ENCODE measurements at places on chromosomes 4 and X.

GRCh38 chr4:80336582-80336981 lies 1.1 kb downstream of the CFAP299 start:
- no peak for DNase-seq

GRCh38 chr4:146243141-146243882 lies 29.0 kb downstream of the REELD1 start:
- no peak for DNase-seq

- no peak for DNase-seq
Observed at GRCh38 chr4:83613023-83613422, 77.1 kb downstream of the GPAT3 start.

DNA sequence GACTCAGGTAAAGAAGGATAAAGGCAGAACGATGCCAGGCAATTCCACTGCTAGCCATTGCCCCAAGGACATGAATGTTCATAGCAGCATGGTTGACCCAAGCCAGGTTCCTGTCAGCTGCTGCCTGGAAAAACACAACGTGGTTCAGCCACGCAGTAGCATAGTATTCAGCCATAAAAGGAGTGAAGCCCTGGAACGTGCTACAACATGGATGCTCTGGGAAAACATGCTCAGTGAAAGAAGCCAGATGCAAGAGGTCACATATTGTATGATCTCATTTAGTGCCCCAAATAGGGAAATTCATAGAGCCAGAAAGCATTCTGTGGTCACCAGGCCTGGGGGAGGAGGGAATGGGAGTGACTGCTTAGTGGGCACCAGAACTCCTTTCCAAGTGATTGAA lies 129.8 kb downstream of the GPR143 start:
- no peak for DNase-seq

DNA sequence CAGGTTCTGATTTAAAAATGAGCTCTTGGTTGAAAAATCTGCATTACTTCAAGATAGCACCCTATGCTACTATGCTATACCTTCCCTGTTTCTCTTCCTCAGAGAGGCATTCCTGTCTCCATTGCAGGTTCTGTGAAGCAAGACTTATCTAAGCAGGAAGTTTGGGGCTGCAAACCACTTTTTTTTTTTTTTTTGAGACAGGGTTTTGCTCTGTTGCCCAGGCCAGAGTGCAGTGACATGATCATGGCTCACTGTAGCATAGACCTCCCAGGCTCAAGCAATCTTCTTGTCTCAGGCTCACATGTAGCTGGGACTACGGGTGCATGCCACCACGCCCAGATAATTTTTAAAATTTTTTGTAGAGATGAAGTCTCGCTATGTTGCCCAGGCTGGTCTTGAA lies 4.0 kb upstream of the CCNG2 start:
- no peak for DNase-seq

DNA sequence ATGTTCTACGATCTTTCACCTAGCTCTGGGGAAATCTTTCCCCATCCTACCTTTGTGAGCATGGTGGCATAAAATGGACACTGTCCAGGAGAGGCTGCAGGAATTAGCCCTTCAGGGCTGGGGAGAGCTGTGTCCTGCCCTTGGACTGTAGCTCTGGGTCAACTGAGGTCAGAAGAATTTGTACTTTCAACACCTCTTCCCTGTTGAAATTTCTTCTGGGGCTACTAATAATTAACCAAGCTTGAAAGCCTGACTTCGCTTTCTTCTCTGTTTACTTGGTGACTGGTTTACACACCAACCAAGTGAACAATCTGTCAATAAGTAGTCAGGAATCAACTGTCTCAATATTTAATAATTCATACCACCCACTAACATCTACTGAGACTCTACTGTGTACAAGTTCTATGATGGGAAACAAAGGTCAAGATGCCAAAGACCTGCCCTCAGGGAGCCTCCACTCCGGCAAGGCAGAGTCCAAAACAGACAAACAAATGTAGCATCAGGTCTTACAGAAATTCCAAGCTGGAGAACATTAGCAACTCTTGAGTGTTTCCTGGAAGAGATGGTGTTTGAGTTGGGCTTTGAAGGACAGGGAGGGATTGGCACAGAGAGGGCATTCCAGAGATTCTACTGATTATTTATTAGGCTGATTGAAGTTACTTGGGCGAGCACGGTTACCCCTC lies 113.1 kb downstream of the ENPP6 start:
- DNase-seq: no peak

- no peak for DNase-seq
Observed at GRCh38 chr4:162684998-162685397, 481.7 kb downstream of the NAF1 start.

- DNase-seq: no peak
Observed at GRCh38 chr4:156038772-156039171, 85.1 kb upstream of the CTSO start.

- DNase-seq: no peak
Observed at GRCh38 chr4:83894831-83895230, 358.9 kb downstream of the GPAT3 start.

DNA sequence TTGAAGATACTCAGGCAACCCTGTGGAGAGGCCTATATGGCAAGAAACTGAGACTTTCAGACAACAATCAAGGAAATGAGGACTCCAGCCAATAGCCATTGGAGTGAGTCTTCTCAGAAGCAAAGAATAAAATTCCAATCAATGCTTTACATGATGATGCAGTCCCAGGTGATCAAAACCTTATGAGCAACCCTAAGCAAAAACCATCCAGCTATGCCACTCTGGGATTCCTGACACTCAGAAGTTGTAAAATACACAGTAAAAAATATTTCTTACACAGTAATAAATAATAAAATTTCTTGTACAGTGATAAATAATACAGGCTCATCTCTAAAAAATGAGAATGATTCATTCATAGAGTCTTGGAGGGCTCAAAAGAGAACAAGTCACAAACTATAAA lies 150.6 kb downstream of the IL15 start:
- no peak for DNase-seq

GRCh38 chr4:95381843-95382580 lies 166.8 kb downstream of the UNC5C start:
- no peak for DNase-seq

- no peak for DNase-seq
Observed at GRCh38 chr4:95167805-95168204, 381.0 kb downstream of the UNC5C start.

DNA sequence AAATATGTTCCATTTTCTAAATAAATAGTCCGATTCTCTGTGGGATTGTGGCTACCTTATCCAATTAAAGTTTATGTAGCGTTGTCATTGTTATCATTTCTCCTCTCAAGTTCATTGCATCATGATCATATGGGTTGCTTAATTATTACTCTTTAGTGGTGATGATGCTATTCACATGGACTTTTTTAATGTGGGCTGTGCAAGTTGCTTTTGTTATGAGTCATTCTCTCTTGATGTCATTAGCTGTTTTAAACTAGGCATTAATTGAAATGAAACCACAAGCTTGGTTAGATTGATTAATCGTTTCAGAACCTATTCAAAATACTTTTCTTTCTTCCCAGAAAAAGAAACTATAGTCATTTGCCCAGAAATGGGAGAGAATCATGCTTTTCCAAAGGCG lies 38.2 kb downstream of the NHS start:
- no peak for DNase-seq

DNA sequence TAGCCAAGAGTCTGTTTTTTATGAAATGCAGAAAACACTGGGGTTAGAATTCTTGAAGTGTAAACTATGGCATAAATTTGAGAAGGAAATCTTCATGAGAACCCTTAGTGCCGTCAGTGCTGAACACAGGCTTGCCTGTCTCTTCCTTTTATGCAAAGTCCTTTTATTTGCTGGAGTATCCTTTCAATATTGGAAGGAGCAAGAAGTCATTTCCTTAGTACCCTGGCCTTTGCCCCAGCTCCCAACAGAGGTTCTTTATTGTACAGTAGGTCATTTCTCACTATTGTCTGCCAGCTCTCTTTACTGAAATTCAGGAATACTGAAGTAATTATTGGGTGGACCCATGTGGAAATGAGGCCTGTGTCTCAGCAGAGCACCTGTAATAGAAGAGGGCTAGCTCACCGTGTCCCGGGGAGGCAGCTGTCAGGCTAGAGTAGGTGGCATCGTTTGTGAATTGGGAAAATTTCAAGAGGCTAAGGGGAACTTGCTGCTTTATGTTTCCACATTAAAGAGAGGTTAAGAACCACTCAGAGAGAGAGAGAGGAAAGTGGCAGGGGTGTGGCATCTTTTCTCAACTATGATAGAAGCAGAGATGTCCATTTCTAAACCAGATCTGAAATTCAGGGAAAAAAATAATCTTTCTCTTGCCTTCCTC lies 8.7 kb downstream of the FHDC1 start:
- DNase-seq: no peak

DNA sequence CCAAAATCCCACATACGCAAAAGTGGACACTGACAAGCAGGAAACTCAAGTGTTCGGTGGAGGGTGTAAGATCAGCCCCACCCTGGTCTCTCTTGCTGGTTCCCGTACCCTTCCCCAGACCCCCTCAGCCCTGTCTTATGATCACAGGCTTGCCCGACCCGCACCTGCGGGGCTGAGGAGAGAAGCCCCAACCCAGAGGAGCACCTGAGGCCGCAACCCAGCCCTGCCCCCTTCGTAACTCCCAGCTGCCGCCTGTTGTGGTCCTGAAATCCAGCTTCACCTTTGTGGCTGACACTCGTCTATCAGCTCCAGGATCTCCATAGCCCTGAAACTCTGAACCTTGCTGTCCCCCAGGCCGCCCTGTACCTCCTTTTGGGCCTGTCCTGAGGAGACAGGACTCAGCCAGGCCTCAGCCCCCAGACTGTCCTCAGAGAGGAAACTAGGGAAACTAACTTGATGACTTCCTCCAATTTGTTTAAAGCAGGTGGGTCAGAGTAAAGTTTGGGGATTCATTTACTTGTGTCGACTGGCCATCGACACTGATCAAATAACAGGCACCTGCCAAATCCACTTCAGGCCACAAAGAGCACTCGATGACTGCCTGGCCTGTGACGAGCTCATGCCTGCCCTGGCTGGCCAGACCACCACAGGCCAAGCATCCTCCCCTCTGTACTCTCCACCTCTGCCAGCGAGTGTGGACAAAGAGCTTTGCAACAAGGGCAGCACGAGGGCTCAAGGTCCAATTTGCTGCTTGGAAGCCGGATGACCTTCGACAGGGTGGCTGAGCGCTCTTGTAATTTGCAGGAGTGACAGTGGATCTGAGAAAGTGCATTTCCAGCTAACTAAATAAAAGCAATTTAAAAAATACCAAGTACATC lies 19.3 kb downstream of the DCTD start:
- no peak for DNase-seq

- DNase-seq: peak; percentile 5
Observed at GRCh38 chrX:12955882-12956703, 18.8 kb upstream of the TMSB4X start.

- DNase-seq: no peak
Observed at GRCh38 chr4:105556206-105556605, 3.8 kb downstream of the ARHGEF38 start.

- DNase-seq: no peak
Observed at GRCh38 chr4:67568820-67569219, 10.3 kb downstream of the STAP1 start.

DNA sequence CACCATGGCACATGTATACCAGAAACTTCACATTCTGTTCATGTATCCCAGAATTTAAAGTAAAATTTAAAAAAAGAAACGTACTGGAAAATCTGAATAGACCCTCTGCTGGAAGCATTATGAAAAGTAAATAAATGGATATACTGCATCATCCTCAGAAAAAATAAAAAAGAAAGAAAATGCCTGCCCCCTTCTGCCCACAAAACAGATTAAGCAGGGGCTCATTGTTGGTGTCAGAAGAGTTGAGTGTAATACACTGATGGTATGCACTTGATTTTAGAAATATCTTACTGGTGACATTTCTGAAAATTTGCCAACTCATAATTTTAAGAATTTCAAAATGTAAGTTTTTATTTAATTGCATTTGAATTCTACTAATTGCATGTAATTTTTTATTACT lies 77.8 kb downstream of the LRP2BP start:
- no peak for DNase-seq

DNA sequence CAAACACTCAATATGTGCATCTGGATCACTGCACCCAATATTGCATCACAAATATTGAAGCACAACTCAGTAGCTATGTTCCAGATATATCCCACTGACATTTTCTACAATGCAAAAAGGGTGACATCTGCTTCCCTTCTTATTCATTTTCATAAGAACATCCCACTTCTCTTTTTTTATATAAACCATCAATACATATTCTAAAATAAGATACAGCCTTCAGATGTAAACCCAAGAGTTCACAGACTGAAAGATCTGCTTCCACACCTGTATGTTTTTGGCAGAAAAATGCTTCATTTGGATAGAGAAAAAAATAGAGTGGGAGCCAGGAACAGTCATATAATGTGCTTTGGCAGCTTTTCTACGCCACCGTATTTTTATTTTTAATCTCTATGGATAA lies 815.6 kb upstream of the ADGRL3 start:
- no peak for DNase-seq

GRCh38 chr4:7772711-7773385 lies 166.8 kb downstream of the AFAP1 start:
- no peak for DNase-seq

DNA sequence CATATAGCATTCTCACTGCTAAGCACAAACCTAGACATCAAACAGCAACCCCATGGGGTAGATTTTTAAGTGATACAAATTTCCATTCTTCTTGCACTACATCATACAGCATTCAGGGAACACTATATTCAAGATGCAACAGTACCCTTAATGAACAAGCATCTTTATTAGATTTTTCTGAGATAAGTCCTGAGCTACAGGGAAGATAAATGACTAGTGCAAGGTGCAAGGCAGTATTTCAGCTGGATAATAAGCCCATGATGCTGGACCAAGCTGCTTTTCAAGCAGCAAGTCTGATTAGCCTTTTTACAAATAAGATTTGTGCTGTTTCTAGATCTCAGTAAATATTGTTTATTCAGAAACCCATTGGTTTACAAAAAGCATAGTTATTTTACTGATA lies 192.6 kb upstream of the ATOH1 start:
- no peak for DNase-seq

DNA sequence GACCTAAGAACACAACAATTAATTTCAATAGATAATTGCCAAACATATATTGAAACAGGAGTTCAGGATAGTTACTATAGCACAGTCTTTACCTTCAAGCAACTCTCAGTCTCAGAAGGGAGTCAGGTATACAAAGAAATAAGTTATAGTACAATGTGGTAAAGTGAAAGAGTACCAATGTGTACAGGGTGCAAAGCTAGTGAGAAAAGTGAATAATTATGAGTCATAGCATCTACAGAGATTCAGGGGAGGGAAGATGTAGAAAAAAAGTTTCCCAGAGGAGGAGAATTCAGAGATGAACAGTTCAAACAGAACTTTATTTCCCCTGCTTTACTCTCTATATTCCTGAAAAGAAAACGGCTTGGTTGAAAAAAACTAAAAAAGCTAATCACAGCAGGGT lies 22.7 kb upstream of the DKK2 start:
- no peak for DNase-seq

GRCh38 chr4:67883458-67883857 lies 344 bp downstream of the TMPRSS11D start:
- DNase-seq: no peak
